ENCODE measurements at places on chromosomes 4 and X.

DNA sequence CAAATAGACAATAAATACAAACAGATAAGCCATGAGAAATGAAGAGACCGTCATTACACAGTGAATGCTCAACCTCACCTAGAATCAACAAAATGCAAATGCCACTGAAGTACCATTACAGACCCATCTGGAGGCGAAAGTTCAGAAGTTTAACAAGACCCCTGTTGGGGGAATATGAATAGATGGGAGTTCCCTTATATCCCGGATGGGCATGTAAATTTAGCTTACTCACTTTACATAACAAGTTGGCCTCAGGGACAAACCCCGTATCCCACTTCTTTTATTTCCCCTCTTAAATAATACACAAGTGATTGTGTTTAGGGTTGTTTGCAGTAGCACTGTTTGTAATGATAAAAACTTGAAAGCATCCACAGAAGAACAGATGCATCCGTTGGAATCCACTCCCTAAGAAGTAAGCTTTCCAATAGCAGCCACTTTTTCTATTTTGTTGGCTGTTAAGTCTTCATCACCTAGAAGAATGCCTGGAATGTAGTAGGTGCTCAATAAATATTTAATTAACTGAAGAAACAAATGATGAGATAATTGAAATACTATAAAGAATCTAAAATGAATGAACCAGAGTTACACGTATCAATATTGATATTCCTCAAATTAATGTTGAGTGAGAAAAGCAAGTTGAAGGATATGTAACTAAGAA, 1076.3 kb upstream of the TENM3 start:
- DNase-seq: no peak

DNA sequence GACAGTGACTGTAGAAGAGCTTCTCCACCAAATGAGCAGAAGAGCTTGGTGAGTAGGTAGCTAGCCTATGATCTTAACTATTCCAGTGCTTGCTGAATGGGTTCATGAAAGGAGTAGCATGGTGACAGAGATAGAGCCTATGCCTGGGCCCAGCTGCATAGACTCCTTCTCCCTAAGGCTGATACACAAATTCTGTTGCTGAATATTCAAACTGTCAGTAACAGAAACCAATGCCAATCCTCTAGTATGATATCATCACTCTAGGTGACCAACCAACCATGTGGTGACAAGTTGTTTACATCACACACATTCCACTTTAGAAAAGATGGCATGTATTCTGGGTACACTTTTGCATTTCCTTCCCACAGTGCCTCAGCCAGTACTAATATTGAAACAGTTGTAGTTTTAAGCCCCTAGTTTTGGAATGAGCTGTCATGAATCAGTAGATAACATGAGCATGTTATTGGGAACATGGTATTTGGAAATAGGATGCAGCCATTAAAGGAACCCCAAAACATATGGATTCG, 103.4 kb upstream of the GRXCR1 start:
- no peak for DNase-seq

GRCh38 chrX:31293409-31293808, 221.6 kb upstream of the FTHL17 start:
- DNase-seq: no peak

DNA sequence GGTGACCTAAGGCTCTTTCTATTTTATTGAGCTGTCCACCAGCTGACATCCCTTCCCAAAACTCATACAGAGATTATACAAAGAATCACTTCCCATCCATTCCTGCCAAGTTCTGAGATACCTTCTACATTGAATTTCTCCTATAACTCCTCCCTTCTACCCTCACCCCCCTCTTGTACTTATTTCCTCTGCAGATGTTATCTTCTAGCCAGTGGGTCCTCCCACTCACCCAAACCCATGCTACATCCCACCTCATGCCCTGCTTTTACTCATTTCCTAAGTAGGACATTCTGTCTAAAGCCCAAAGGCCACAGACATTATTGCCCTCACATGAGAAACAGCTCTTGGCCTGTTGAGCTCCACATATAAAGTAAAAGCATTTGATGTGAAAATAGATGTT, 28.6 kb downstream of the BMX start:
- no peak for DNase-seq

DNA sequence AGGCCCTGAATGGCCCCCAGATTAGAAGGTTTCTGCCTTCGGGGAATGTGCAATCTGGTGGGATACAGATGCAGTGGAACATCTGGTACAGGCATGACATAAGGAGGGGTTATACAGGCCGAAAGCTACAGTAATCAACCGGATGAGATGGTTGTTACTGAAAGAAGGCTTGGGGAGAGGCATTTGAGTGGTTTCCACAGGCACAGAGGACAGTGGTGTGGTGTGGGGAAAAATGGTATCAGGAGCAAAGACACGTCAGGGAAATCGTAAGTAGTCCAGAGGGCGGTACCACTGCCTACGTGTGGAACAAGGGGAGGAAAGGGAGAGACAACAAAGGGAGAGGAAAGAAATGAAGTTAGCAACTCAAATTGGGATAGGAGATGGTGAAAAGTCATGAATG, 3.0 kb downstream of the PDLIM3 start:
- DNase-seq: no peak

GRCh38 chr4:113760795-113761619, 531 bp downstream of the CAMK2D start:
- DNase-seq: no peak

DNA sequence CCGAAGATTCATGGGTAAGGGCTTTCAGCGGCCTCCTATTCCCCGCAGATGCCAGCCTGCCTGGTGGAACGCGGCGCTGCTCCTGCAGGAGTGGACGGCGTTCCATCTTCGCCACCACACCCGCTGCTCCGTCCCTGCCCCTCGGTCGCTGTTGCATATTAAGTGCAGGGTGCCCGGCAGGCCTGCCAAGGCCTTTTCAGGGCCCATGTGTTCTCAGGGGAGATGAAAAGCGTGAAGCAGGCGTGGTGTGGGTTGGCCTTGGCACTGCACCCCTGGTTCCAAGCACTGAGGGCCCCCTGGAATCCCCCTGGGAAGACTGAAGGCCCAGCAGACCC, 52.0 kb downstream of the SORCS2 start:
- no peak for DNase-seq

DNA sequence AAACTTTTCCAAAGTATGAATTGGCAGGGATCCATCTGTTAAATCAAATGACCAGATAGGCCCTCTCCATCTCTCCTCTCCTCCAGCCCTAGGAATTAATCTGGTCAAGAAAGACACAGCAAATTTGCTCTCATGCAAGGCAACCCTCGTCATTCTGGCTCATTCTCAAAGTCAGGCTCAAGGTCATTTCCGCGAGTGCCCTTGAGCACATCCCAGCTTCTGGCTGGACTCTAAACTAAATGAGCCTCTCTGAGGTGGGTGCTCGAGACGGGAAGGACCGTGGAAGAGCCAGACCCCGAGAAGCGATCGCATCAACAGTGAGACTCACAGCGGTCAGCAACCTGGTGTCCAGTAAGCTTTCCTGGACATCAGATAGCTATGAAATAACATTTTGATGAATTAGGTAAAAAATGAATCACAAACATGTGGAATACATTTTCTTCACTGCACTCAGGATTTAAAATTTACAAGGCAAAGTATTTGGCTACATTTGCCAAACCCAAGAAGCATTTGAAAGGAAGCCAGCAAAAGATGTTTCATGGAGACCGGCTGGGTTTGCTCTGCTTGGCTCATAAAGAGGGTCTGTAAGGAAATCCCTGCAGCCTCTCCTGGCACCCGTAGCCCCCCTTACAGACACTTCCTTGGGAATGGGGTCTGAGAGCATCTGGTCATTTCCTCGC, 121.0 kb downstream of the ENPP6 start:
- DNase-seq: no peak

GRCh38 chr4:150862829-150863228, 152.3 kb downstream of the LRBA start:
- DNase-seq: no peak

GRCh38 chr4:176383273-176384077, 63.7 kb downstream of the SPCS3 start:
- no peak for DNase-seq

GRCh38 chr4:74640111-74640903, 154.0 kb downstream of the BTC start:
- no peak for DNase-seq

DNA sequence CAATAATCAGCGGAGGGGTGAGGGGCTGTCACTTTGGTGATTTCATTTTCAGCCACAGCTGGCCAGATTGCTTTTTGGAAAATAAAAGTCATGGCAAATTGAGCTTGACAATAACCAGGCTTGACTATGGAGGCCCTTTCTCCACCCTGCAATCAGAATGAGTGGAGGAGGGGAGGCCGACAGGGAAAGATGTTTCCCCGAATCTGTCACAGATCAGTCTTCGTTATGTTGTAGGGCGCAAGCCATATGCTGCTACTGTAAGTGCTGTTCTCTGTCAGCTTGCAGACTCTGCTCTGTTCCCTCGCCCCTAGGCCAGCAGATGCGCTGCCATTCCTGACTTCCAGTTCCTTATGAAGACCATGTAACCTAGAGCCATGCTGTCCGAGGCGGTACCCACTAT, 114.1 kb downstream of the MGST2 start:
- DNase-seq: no peak

DNA sequence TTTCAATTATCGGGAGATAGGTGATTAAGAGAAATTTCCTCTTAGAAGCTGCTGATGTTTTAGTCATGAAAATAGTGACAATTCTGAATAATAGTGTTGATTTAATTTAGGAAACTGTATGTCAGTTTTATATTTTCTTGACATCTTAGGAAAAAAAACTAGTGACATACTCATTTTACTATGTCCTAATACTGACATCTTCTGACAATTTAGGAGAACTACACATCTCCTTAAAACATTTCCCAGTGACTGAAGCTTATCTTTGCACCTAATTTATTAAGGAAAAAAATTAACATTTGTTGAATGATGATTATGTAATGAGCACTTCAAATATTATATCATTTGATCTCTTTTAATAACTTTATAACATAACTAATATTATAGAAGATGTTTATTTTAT, 42.0 kb upstream of the RBMXL3 start:
- DNase-seq: no peak

DNA sequence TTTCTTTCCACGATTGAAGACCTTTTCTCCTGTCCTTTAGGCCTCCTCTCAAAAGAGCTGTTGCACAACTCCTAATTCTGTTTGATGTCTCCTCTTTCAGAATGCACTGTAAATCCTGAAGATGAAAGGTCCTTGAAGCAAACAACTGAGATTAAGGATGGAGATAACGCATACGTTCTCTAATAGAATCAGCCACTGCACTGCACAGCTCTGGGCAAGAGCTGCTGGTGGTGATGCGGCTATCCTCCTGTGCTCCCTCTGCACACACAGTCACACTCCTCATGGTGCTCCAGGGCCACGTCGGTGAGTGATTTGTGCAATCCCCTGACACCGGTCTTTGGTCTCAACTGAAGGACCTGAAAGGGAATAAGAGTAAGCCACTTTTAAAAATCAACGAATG, 208.7 kb downstream of the PDGFC start:
- DNase-seq: no peak

DNA sequence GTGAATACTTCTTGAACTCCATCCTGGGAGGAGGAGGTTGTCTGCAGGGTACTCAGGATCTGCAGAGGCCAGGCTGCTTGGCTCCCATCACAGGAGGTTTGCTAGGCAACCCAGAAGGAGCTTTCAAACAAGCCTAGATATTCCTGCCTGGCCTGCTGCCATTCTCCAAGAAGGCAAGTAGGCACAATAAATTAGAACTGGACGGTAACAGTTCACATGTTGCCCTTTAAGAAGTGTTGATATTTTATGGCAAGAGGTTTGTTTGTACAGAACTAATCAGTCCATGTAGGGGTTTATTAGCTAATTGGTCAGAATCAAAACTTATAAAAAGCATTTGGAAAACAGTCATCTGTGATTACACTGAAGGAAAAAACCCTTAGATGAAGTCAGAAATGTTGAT, 39.3 kb downstream of the SYNPO2 start:
- DNase-seq: no peak

DNA sequence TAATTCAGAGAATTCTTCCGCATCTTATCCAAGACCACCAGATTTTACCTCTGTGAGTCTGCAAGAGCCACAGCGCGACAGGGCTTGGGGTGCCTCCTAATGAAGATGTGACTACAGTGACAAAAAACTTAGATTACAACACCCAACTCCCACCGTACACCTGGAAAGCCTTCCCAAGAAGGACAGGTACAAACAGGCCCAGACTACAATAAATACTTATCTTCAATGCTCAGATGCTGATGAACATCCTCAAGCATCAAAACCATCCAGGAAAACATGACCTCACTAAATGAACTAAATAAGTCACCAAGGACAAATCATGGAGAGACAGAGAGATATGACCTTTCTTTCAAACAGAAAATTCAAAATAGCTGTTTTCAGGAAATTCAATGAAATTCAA, 20.8 kb upstream of the ABCG2 start:
- DNase-seq: no peak

GRCh38 chr4:149997881-149998421, 80.3 kb upstream of the DCLK2 start:
- no peak for DNase-seq

DNA sequence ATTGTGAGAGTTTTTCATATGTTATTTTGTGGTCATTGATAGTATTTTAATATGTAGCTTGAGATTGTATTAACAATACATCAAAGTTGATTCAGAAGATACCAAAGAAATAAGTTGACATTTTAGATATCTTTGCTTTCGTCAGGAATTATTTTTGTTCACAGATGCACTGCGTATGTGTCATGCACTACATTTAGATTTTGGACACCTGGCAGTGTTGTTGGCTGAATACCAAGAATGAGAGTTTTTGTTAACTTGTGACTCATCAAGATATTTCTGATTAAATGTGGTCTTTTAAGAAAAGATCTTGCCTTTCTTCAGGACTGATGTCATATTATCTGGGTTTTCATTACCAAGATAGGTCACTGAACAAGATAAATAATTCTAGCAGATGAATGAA, 633.4 kb downstream of the CENPC start:
- DNase-seq: no peak

DNA sequence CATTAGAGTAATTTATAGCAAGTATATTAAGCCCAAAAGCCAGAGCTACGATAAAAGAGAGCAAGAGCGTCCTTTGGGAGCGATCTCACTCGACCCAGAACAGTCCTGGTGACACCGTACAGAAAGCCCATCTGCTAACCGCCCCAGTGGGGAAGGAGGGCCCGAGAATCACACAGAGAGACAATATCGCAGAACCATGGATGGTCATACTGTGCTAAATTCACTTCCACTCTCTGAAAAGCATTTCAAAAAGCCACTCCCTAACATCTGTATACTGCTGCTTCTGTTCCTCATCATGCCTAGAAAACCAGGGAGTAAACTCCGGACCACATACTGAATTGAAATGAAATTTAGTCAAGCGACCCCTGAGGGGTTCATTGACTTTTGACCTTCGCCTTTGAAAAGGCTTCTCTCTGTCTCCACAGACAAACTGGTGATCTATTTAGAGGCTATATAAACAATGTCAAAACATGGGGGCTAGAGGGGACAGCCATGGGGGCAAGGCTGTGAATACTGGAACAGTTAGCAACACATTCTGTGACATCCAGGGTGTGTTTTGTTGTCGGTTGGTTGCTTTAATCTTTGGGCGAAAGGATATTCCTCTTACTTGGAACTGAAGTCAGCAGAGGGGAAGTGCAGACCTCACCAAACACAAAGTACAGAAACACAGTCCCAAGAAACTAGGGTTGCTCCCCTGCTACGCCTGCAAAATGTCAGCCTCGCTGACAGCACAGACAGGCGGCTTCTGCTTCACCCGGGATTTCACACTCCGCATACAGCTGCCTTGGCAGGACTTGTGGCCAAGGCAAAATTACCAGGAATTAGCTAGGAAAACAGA, 129.0 kb upstream of the RASGEF1B start:
- DNase-seq: no peak

GRCh38 chrX:71652405-71652804, 14.9 kb upstream of the LOC101059915 start:
- DNase-seq: peak; percentile 25

Measured in GDM1 (cell line).